ENCODE measurements at places on chromosomes 7 and 10. TPM values are rescaled to one million over a fixed set of nuclear protein-coding genes. Genes with fewer than 3 reads are reported as not detected.

The C7orf57 gene
- 0.29 TPM for total RNA-seq

The CDC14C gene
- total RNA-seq: not detected

The PLA2G12B gene
- 1.6 TPM for total RNA-seq

The TEX47 gene
- not detected for total RNA-seq

The GBX1 gene
- 0.64 TPM for total RNA-seq

The CALCR gene
- total RNA-seq: 1.8 TPM

The ZNF467 gene
- total RNA-seq: 20.4 TPM

The LHPP gene
- 17.8 TPM for total RNA-seq

The GPR85 gene
- total RNA-seq: 1.5 TPM

The SLC18A3 gene
- not detected for total RNA-seq

The PRKAG2 gene
- 25.3 TPM for total RNA-seq

The CRYGN gene
- total RNA-seq: 1.2 TPM

The PRDX3 gene
- 180 TPM for total RNA-seq

The ASAH2 gene
- 1.1 TPM for total RNA-seq

The GNAI1 gene
- total RNA-seq: 101 TPM

The PRKCQ gene
- 17.2 TPM for total RNA-seq

The CALML5 gene
- not detected for total RNA-seq

The SSC4D gene
- 3.7 TPM for total RNA-seq

The EGR2 gene
- 0.76 TPM for total RNA-seq

The RBP4 gene
- 4.0 TPM for total RNA-seq

The OR2A12 gene
- not detected for total RNA-seq

The SLC35G1 gene
- total RNA-seq: 5.2 TPM

The LBX1 gene
- total RNA-seq: 1.5 TPM

The CACNB2 gene
- 3.8 TPM for total RNA-seq

The CLRN3 gene
- 6.5 TPM for total RNA-seq

The ZDHHC4 gene
- 62.4 TPM for total RNA-seq

The TMEM270 gene
- not detected for total RNA-seq

The SPDYE1 gene
- not detected for total RNA-seq

The COL13A1 gene
- total RNA-seq: 13.0 TPM

The ACSM6 gene
- 0.12 TPM for total RNA-seq

The PLPP4 gene
- 5.2 TPM for total RNA-seq

The CNPY1 gene
- not detected for total RNA-seq

The TAS2R60 gene
- total RNA-seq: not detected

The KLF14 gene
- total RNA-seq: 1.2 TPM
